Body of pancreas (tissue), 4 donors: ENCODE measurements at places on chromosomes 3 and 15. TPM values are rescaled to one million over a fixed set of nuclear protein-coding genes. Genes with fewer than 3 reads are reported as not detected.

Gene CFAP44
- total RNA-seq: 9.9 TPM

Gene SEMA7A
- total RNA-seq: 0.52 TPM

Gene NEO1
- 18.2 TPM for total RNA-seq

Gene ANKRD63
- total RNA-seq: not detected

Gene SNURF
- 9.9 TPM for total RNA-seq

Gene LHFPL4
- 0.52 TPM for total RNA-seq

Gene ACTC1
- 2.1 TPM for total RNA-seq

Gene GCNT3
- total RNA-seq: 0.66 TPM

Gene CCDC9B
- 17.1 TPM for total RNA-seq

Gene PTX3
- 16.5 TPM for total RNA-seq

Gene FAM81A
- under 0.01 TPM for total RNA-seq
